T follicular helper cell (primary cell): ENCODE measurements at places on chromosomes 1 and 21.

DNA sequence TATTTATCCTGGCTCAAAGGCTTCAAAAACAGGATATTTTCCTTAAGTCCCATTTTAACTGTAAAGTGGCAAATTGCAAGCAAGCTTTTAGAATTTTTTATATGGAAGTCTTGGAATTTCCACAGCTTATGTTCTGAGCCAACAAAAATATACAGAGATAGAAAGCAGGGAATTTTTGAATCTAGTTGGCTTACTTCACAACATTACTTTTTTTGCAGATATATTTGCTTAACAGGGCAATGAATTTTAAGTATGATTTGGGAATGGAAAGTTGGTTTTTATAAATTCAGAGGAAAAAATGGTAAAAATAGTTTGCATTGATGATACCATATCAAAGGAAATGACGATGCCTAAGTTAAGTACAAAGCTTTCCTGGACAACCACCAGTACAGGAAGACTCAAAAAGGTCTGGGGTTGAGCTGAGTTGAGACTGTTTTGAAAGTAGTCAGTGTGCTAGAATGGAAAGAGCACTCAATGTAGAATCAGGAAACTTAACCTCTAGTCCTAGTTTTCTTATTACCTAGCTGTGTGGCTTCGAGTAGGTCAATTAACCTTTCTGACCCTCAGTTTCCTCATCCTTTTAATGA, 11.0 kb upstream of the VCAM1 start:
- no peak for DNase-seq

DNA sequence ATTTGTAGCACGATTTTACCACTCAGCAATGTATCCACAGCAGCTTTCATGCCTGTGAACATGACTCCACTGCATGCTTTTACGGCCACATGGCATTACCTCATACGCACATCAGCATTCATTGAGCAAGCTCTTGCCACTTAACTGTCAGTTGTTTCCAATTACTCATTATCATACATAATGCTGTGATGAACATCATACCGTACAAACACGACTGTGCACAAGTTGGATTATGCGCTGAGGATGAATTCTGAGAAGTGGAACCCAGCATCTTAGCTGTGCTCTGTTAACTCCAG, 9.6 kb downstream of the UMODL1 start:
- no peak for DNase-seq

DNA sequence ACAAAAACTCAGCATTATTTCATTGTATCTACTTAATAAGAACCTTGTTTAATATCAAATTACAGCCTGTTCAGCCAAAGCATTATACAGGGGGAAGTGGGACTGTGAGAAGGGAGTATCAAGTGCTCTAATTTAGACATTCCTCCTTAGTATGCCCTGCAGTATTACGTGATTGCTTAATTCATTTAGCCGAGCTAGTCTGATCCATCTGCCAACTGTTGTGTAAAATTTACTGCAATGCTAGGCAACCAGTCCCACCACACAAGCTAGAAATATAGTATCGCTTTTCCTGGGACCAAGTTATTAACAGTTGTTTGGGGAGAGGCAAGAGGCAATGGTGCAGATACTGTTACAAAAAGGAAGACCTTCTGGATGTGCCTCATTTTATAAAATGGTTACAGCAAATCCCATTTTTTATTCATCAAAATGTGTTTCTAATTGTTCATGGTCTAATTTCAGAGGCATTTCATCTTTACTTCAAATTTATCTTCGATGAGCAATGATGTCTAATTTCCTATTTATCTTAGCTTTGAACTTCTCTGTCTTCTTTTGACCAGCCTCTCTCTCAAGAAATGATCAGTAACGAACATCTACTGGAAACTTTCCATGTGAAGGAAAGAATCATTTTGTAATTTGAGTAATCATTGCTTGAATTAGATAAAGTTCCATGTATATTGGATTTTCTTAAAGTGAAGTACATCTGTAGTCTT, 283.3 kb downstream of the DUSP10 start:
- no peak for DNase-seq

DNA sequence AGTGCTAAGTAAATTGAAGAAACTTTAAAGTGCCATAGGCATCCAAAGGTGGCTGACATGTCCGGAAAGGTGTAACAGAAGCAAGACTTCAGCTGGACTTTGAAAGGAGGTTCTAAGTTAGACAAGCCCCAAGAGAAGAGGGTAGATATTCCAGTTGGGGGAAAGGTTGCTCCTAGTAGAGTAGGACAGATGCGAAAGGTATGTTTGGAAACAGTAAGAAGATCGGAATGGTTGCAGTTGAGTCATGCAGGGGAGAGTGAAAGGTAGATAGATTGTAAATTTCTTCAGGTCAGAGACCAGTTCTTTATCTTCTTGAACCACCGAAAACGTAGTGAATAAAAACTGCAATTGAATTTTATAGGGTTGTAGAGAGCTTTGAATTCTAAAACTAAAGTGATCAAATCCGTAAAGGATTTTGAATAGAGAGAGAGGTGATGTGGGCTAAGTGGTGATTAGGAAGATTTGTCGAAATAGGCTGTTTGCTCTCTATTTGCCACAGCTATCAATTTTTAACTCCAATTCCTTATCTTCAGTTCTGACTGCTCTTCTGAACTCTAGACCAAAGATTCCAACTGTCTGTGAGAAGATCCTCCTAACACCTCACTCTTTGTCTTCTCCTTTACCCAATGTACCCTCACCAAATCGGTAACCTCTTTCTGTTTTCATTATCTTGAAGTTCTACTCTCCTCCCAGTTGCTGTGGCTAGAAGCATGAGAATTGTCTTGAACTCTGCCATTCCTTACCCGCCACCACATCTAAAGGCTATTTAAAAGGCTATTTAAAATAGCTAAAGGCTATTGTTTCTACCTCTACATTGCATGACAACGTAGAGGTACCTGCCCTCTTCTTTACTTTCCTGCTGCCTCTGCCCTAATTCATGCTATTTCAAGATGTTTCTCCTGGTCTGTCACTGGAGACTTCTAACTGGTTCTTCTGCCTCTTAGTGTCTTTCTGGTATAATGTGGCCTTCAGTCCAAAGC, 16.7 kb downstream of the MACF1 start:
- no peak for DNase-seq

- DNase-seq = no peak
Observed at GRCh38 chr1:32498751-32499150, 33.9 kb downstream of the ZBTB8B start.

GRCh38 chr1:36528361-36529349, 45.9 kb upstream of the CSF3R start:
- no peak for DNase-seq

GRCh38 chr21:45436351-45437065, 31.5 kb downstream of the COL18A1 start:
- DNase-seq = no peak

GRCh38 chr1:223792046-223792445, 53.7 kb downstream of the TP53BP2 start:
- DNase-seq = no peak

GRCh38 chr1:48679859-48680258, 96.8 kb downstream of the BEND5 start:
- DNase-seq = no peak

DNA sequence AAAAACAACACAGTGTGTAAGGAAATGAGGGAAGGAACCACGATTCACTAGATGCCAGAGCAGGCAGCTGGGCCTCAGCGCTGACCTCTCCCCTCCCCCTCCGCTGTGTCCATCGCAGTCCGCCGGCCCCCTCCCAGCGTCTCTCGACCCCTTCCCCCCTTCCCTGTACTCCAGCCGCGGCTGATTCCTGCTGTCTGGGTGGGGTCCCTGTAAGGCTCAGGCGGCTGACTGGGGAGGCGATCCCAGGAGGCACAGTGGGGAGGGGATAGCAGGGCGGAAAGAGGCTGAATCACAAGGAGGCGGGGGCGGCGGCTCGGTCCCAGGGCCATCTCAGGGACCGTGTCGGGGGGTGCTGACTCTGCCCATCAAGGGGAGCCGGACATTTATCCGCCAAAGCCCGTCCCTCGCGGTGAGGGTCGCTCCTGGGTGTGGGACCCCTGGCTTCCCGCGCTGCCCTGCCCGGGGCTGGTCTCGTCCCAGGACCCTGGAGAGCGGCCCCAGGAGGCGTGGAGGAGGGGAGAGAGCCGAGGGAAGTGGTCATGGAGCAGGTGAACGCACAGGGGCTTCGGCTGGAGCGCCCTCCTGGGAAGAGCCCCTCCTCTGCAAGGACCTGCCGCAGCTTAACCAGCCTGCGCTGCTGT, 241.9 kb downstream of the PTPRU start:
- DNase-seq = no peak

DNA sequence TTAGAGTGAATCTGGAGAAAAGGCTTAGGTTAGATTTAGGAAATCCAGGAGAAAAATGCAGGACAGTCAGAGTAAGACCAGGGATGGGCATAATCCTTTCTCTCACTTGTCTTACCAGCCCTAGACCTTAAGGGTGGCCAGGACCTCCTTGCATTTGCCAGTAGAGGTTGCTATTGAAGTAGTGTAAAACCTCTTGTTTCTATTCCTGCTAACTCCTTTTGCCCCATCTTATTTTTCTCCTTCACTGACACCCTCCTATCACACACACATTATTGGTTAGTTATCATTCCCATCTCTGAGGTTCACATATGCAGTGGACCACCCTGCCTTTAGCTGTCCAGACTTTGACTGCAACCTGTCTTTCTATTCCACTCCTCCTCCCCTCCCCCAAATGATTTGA, 75.0 kb upstream of the MACF1 start:
- no peak for DNase-seq

DNA sequence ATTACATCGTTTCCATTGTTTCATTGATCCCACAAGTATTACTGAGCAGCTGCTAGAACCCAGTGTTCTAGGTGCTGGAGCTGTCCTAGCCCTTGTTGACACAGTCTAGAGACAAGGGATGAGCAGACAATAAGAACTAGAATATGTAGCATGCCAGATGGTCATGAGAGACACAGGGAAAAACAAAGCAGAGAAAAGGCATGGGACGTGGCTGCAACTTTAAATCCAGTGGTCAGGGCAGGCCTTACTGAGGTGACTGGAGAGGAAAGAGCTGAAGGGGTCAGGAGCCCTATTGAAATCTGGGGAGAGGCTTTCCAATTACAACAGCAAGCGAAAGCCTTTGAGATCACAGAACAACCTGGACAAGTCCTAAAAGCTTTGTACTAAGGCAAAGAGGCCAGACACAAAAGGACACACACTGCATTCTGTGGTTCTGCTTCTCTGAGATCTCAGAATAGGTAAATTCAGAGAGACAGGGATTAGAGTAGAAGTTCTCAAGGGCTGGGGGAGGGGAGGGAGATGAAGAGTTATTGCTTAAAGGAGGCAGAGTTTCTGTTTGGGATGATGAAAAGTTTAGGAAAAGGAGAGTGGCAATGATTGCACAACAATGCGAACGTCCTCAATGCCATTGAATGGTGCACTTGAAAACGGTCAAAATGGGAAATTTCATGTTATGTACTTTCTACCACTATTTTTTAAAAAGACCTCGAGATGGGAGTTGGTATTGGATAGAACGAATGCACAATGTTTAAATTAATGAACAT, 467.4 kb upstream of the VAMP3 start:
- DNase-seq = no peak

DNA sequence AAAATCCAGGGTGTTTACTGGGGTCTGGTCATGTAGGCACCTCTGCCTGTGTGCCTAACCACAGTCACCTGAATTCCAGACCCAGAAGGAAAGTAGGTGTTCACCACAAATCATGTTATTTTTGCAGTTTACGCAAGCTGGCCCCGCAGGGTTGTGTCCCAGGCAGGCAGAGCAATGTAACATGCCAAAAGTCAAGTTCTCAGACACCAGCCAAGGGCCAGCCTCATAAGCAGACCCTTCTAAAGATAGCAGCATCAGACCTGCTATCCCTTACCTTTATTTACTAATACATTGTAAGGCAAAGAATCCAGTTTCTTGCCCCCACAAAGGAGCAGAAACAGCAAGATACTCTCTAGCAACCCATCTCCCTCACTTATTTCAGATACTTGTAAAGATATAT, 83.0 kb downstream of the GPR161 start:
- DNase-seq = no peak

GRCh38 chr1:77762072-77762476, 2.4 kb upstream of the USP33 start:
- DNase-seq = no peak

DNA sequence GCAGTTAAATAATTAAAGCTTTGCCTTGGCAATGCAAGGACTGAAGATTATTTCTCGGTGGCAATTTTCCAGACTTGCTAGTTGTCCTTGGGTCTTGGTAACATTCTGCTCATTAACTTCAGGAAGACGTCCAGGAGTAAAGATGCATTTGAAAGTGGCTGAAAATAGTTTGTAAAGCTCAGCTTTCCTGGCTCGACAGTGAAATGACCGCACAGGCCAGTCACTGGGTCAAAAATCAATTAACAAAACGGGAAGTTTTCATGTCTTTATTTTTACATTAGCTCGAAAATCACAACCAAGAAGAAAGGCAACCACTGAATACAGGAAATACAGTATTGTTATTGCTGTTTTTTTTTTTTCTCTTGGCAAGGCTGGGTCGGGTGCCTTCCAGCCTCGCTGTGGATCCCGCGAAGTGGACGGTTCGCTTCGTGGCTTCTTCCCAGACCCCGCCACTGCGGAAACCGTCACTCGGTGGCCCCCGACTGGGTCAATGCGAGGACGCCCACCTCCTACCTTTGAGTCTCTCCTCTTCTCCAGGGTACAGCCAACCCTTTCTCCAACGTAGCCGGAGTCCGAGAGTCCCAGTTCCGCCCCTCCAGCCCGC, 479 bp upstream of the SNX7 start:
- DNase-seq = no peak

- DNase-seq = no peak
Observed at GRCh38 chr1:202081992-202082391, 40.7 kb upstream of the GPR37L1 start.

- no peak for DNase-seq
Observed at GRCh38 chr1:178933709-178934490, 63.0 kb upstream of the ANGPTL1 start.

DNA sequence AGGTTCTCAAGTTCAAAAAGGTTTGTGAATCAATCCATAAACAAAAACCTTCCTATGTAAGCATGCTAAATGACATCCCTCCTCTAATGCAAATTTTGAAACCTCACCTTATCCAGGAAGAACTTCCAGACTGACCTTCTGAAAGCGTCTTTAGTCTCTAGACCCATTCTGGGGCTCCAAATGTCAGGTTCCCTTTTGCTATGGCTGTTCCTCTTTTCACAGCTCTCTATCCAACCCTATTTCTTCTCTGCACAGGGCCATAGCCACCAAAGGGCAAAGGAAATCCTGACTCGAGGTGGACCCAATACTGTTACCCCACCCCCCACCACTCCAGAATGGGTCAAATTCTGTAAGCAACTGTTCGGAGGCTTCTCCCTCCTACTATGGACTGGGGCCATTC, 3.4 kb downstream of the ATP1A4 start:
- no peak for DNase-seq

DNA sequence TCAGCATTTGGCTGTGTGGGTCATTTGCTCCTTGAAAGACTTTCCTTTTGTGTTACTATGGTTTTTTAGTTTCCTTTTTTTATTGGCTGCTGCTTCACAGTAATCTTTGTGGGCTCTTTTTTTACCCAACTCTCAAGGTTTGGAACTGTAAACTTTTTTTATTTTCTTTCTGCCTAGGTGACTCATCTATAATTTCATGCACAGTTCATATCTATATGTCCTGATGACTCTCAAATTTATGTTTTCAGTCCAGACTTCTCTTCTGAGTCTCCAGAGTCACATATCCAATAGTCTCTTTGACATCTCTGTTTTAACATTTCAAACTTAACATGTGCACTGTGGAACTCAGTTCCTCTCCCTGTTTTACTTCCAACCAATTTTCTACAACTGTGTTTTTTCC, 83.4 kb downstream of the ATF6 start:
- DNase-seq = no peak
